ENCODE measurements at places on chromosomes 11 and 22.

DNA sequence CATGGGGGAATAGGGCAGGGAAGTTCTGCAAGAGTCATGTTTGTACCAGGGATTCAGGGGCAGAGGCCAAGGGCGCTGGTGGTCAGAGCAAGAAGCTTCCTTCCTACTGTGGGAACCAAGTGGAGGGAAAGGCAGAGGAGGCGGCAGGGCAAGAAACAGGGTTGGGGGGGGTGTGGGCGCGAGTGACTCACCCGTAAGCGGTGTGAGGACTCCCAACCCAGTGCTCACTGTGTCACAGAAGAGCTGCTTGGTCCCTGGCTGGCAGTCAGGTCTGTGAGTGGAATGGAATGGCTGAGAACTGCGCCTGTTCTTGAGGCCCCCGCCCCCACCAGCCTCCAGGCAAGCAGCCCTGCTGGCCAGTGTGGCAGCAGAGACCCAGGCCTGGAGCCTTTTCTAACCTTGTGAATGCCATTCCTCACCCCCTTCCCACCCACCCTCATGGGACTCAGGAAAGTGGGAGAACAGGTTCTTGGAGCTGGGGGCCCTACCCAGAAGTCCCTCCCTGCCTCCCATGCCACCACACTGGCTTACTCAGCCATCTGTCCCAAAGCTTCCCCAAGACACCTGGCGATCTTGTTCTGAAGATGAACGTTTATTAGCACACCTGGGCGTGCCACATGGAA lies 4.7 kb downstream of the LRRC10B start:
- DNase-seq: no peak

DNA sequence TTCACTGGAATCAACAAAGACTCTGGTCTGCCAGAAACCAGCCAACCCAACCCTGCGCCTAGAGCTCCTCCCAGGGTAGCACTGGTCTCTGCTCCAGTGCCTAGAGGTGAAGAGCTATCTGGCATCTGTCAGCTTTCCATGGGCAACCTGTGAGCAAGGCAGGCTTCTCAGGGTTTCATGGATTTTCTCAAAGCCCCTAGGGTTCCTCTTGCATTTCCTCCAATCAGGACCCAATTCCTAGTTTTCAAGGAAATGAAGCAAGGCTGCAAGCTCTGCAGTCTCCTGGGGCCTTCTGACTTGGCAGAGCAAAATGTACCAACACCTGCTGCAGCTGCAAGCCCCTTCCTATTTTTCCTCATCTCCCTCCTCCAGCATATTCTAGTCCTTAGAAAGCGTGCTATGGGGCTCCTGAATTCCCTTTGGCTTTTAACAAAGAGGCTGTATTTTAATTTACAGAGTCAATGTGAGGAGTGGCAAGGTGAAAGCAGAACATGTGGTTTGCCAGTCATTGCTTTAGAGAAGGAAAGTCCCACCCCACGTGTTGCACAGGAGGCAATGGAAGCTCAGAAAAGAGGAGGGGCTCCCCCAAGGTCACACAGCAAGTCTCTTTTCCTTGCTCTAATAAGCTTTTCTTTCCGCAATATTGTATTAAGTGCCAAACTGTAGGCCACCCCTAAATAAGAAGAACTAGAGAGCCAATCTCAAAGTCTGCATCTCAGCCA lies 33.0 kb upstream of the RIC3 start:
- DNase-seq: peak; percentile 65

- DNase-seq: no peak
These were observed 103.4 kb upstream of the NECTIN1 start for GRCh38 chr11:119832202-119832935.

- no peak for DNase-seq
These were observed 134.6 kb downstream of the CHST1 start for GRCh38 chr11:45530776-45531175.

DNA sequence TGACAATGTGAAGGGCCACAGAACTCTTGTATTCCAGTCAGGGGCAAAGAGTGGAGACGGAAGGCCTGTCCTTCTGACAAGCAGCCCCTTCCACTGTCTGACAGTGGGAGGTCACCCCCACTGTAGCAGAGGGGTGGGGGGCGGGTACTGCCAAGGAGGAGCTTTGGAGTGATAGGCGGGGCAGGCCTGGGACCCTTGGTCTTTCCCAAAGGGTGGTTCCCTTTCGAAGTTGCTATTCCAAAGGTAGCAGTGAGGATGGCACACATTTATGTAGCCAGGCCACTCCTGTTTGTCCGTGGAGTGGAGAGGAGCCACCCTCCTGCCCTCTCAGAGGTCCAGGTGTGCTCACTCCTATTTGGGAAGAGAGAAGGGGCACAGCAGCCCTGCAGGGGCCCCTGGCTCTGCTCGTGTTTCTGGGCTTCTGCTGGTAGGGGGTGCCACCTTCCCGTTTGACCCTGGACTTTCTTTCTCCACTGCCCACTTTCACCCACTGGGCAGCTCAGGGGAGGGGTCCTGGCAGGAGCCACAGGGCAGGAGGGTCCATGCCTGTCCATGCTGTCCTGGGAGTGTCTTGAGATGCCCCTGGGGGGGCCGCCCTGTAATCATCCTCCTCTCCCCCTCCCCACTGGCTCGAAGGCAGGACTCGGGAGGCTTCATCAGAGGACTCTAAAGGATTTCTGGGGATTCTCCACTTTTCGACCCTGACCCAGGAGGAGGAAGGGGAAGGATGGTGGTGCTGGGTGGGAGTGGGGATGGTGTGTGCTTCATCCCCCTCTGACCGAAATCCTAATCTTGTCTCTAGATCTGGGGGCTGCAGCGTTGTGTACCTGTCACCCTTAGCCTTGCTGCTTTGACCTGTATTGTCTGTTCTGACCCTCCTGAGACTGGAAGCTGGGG lies 994 bp downstream of the TAGLN start:
- DNase-seq: no peak

DNA sequence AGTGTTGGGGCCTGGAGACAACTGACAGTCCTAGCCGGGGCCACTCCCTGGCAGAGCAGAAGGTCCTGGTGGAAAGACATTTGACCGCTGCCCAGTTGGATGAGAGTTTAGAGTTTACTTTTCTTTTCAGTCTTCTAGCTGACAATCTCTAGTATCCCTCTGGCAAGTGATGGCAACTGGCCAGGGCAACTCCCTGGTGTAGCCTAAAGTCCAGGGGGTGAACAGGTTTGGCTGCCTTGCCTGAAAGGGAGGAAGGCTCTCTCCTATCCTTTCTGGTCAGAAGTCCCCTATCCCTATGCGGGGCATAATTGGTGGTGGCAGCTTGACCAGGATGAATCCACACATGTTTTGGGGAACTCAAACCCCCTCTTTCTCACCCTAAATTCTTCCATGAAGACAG lies 16.8 kb upstream of the MSANTD2 start:
- DNase-seq: no peak

DNA sequence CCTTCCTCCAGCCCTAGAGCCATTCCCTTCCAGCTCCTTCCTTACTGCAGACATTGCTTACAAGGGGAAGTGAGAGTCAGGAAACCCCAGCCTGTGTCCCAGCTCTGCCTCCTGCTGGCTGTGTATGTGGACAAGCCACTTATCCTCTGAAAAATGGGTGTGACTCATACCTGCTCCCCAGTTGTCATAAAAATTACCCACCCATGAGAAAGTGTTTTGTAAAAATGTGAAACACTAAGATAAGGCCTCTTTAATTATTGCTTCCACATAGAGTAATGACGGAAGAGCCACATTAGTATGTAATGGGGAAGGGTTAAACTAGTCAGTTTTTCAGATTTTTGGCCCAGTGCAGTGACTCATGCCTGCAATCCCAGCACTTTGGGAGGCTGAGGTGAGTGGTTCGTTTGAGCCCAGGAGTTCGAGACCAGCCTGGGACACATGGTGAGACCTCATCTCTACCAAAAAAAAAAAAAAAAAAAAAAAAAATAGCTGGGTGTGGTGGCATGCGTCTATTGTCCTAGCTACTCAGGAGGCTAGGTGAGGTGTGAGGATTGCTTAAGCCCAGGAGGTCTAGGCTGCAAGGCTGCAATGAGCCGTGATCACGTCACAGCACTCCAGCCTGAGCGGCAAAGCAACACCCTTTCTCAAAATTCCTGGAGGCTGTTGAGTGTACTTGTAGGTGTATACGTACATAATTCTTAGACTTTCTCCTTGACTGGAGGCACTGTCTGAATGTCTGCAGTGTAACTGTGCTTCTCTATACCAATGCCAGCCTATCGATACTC lies 84.9 kb downstream of the CTTN start:
- DNase-seq: peak; percentile 67

DNA sequence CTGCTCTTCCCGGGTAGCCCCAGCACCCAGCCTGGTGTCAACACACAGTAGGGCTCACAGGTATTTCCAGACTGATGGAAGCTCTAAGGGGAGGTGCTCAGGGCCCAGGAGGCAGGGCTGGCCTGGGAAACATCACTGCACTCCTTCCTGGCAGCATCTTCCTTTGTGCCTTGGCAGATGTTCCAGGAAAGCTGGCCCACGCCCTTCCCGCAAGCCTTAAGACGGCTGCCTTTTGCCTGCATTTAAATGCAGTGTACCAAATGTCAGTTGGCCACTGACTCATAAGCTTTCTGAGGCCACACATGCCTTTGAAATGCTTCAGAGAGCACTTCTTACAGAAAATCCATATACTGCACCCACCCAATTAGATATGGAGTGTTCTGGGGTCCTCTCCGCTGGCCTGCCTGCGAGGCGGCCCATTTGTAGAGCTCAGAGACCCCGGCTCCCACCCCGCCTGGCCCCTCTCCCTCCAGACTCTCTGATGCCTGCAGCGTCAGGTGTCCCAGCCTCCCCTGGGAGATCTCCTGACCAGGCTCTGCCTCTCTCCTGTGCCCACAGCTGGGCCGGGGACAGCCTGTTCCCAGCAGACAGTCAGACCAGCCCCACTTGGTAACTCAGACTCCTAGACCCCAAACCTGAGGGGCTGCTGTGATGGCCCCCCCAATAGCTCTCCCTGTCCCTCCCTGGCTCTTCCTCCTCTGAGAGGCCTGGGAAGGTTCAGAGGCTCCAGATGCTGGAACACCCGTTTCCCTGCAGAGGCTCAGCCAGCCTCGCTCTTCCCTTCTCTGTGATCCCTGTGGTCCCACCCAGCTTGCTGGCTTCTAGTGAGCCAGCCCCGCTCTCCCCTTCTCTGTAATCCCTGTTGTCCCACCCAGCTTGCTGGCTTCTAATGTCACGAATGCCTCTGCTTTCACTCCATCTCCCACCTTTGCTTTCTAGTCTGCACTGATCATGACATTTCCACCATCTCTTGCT lies 47.6 kb upstream of the THY1 start:
- DNase-seq: no peak

- no peak for DNase-seq
These were observed 99.2 kb downstream of the RNF169 start for GRCh38 chr11:74847895-74848294.

DNA sequence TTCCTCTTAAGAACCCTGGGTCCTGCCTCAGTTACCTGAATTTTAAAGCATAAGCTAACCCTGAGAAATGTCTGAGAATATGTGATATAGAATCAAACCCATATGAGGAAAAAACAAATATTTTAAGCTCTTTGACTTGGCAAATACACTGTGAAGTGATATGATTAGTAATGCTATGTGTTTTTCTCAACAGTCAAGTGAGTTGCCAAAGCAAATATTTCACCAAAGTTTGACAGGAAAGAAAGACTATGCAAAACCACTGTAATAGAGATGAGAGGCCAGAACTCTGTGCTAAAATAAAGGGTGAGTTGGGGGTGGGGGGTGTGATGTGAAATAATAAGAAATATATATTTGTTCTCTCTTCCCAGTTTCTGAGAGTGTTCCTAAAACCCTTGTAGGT lies 613.5 kb upstream of the CCDC179 start:
- DNase-seq: no peak

GRCh38 chr11:124799348-124800225 lies 619 bp downstream of the MSANTD2 start:
- DNase-seq: peak; percentile 72

DNA sequence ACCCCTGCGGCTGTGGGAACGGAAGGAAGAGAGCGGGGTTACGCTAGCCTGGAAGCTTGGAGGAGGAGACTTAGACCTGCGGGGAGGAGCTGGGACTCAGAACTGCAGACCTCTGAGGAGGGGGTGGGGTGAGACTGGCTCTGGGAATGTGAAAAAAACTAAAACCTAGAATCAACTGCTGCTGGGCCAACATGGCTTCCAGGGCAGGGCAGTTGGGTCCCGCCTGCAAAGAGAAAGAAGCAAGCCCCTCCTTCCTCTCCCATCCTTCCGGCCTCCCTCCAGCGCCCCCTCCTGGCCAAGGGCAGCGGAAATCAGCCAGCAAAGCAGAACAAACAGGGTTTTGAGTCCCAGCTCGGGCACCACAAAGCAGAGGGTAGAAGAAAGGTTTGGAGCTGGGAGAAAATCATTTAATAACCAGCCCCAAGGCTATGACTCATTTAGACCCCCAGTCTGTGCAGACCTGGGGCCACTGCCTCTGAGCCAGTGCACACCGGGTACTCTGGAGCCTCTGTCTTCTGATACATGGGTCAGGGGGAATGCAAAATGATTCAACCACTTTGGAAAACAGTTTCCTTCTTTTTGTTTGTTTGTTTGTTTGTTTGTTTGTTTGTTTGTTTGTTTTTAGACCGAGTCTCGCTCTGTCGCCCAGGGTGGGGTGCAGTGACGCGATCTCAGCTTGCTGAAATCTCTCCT lies 7.3 kb upstream of the NCF4 start:
- DNase-seq: peak; percentile 81

DNA sequence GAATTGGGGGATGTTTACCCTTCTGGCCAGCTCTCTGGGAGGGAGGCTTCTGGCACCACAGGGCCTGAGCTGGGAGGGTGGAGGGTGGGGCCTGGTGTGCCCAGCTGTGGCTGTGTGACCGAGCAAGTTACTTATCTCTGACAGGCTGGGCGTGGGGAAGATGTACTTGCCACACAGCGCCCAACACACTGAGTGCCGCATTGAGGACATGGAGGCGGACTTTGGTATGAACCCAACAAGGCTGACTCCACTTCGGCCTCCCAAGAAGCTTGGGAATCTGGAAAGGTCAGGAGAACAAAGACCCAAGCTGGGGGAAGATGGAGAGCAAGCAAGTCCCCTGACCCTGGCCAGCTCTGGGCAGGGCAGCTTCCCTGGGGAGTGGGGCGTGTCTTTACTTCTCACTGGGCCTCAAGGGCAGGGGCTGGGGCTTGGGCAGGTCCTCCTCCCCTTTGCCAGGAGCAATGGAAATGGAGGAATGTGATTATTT lies 2.4 kb upstream of the MGAT3 start:
- DNase-seq: no peak

DNA sequence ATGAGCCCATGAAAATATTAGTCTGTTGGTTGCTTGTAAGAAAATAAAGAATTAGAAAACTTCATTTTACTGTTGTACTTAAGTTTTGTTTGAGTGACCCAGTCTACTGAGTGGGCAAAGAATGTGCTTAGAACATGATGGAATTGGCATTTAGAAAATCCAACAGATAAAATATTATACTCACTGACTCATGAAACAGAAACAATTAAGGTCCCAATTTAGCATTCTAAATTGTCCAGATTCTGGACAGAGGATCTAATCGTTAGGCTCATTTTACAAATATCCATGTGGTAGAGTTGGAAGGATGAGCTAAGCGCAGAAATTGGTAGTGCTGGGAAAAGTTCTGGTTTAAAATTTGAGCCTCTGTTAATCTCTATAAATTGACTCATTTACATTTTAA lies 45.4 kb downstream of the METTL15 start:
- DNase-seq: no peak

Measured in GM20000 (cell line).